ENCODE measurements at places on chromosomes 6 and 20.

DNA sequence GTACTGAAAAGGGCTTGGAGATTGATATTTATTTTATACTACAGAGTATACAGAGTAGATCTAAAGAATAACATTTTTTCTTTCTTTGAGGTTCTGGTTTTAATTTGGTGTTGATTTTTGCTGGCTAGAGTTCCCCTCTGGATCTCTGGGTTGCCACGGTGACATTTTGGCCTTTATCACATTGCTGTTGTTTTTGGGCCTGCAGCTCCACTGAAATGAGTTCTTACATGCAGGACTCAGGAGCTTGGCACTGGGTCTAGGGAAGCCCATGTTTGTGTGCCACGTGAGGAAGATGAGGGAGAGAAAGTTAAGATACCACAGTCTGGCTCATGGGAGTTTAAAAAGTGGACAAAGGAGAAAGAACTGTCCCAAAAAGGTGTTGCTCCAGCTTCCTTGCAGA is 7.4 kb upstream of the TFAP2C start:
- no peak for DNase-seq

GRCh38 chr6:69729870-69730449 is 66.8 kb downstream of the LMBRD1 start:
- no peak for DNase-seq

- DNase-seq: no peak
Observed at GRCh38 chr6:87501809-87502572, 29.2 kb downstream of the SLC35A1 start.

- no peak for DNase-seq
Observed at GRCh38 chr20:53658973-53659372, 65.3 kb upstream of the ZNF217 start.

- DNase-seq: no peak
Observed at GRCh38 chr20:32522776-32523612, 62.1 kb downstream of the NOL4L start.

GRCh38 chr6:169912266-169913095 is 161.1 kb downstream of the ERMARD start:
- no peak for DNase-seq

GRCh38 chr6:6643398-6643797 is 54.9 kb downstream of the LY86 start:
- DNase-seq: no peak

- no peak for DNase-seq
Observed at GRCh38 chr6:33065312-33065711, 8.1 kb downstream of the HLA-DPA1 start.

DNA sequence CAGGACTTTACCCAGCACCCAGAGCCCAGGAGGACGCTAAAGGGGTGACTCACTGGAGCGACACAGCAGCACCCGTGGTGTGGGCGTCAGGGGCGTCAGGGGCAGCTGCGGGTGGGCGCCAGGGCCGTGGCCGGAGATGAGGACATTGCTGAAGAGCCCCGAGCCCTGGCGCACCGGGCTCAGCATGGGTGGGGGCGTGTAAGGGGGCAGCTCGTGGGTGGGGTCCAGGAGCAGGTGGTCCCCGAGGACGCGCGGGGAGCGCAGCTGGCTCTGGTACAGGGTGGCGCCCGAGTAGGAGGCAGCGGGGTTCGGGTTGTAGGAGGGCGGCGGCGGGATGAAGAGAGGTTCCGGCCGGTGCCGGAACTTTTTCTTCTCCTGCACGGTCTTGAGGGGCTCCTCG is 41.6 kb upstream of the MRPS10 start:
- no peak for DNase-seq

GRCh38 chr6:15790116-15790515 is 127.3 kb upstream of the DTNBP1 start:
- no peak for DNase-seq

DNA sequence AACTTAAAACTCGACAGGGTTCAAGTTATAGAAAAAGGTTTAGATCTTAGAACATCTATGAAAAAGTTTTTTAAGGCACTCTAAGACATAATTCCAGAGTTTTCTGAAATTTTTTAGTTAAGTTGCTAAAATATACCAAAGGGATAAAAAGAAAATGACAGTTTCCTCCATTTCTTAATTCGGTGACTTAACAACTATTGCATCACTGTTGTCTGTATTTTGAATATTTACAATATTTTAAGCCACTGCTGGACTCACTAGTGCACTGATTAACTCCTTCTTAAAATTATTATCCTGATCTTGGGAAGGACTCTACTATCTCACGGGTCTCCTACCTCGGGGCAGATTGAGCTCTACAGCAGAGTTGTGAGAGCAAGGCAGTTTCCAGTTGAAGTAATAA is 91.0 kb downstream of the ADGB start:
- no peak for DNase-seq

Data from activated naive CD4-positive, alpha-beta T cell treated with anti-CD3 and anti-CD28 coated beads, Interleukin-2, amount 10 ng/mL, durations not matched to agents 7 days and 5 days (primary cell).